ENCODE measurements at places on chromosomes 2 and 18.

DNA sequence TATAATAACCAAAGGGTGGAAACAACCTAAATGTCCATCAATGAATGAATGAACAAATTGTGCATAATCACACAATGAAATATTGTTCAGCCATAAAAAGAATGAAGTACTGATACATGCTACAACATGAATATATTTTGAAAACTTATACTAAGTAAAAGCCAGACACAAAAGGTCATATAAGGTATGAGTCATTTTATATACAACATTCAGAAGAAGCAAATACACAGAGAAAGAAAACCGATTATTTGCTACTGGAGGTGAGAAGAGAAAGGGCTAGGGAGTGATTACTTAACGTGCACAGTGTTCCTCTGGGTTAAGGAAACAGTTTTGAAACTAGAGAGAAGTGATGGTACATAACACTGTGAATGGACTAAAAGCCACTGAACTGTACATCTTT lies 105.3 kb downstream of the GORASP2 start:
- DNase-seq: no peak

DNA sequence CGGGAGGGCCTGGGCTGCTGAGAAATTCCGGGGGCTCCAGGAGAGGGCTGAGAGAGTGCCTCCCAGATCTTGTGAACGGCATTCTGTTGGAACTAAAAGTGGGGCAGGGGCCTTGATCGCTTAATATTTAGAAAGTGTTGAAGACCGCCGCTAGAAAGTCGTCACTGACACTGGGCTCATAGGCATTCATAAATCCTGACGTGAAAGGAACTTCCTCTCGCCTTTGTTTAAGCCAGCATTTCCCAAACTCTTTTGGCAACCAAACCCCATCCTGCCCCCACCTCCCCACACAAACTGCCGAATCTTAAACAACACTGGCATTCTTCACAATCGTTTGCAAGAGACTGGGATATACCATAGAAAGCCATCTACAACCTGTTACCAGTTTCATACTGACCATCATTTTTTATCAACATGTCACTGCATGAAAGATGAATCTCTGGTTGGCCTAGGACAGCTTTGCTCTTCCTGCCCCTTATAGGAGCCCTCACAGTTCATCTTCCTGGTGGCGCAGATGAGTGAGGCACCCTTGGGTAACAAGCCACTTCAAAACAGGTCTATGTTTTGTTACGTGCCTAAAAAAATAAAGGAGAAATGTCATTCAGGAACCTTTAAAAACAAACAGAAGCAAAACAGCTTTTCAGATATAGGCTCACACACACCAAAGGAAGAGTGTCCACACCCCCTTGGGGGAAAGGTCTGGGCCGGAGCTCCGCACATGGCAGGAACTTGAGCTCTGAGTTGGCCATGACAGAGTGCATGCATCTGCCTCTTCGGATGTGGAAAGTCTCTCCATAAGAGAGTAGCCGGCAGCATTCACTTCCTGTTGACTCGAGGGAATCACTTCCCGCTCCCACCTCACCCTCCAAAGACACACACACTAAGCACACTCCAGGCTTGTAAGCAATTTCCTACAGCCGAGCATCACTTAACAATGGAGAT lies 13.0 kb downstream of the MTERF4 start:
- DNase-seq: no peak

DNA sequence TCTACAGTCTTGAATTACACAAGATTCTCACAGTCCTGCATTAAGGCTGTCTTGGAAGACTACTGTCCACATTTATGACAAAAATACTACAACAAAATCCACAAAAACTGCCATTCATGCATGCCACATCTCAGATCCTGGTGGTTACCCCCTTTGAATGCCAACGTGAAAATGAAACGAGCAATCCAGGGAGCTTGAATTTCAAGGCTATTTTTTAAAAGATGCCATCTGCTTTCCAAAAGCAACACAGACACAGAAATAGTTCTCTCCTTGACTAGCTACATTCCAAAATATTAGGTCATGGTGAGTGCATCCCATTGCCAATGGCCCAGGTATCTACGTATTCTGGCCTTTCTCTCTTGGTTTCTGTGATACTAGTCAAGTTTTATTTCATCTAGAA lies 36.3 kb downstream of the IRS1 start:
- DNase-seq: no peak

- DNase-seq: no peak
Observed at GRCh38 chr18:38940863-38941531, 1375.4 kb upstream of the CELF4 start.

DNA sequence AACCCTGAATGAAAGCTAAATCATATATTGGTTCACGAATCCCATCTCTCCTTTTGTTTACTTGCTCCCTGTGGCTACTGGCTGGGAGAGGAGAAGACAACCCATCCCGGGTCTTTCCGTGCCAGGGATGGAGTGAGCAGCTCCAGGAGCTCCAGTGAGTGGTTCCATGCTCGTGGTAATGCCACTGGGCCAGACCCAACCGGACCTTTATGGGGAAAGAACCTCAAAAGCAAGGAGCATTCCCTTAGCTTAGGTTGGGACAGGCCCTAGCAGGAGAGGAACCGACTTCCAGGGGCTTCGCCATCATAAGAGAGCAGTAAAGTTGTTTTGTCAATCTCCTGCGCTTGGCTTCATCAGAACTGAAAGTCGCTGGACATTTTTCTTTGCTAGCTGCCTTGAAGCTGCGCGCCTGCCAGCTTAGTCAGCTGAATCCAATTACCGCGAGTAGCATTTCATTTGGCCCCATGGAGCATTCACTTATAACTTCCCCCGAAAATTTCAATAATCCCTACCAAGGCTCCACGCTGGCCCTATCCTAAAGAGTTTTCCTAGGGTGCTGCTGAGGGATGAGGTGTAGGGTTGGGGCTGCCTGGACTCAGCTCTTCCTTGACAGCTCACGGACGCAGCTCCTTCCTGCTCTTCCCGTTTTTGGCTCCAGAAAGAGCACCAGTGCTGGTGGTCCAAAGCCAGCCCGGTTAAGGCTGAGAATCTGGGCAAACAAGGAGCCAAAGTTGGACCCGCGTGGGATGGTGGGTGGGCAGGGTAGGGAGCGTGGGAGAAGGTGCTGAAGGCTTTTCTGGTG lies 4.9 kb downstream of the HOXD3 start:
- no peak for DNase-seq

Data from heart right ventricle (tissue), 16 donors.